Effector CD8-positive, alpha-beta T cell (primary cell): ENCODE measurements at places on chromosomes 5 and 9.

DNA sequence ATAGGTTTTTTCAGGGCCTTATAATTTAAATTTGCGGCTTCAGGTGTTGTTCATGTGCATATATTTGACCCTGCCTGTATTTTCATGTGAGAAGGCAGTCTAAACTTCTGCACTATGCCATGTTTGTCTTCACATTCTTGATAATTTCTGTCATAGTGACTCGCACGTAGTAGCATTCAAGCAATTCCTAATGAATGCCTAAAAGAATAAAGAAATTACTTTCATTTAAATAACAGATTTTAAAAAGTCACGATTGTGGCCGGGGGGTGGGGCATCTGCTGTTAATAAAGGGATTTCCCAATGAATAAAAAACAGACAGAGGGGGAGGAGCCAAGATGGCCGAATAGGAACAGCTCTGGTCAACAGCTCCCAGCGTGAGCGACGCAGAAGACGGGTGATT is 318.0 kb downstream of the ADAMTS6 start:
- no peak for DNase-seq

GRCh38 chr5:133455676-133456075 is 156.7 kb downstream of the FSTL4 start:
- no peak for DNase-seq

- no peak for DNase-seq
Measured at GRCh38 chr9:103277240-103277639, 282.1 kb downstream of the CYLC2 start.

GRCh38 chr5:130055572-130055971 is 151.3 kb downstream of the CHSY3 start:
- DNase-seq, result no peak

GRCh38 chr5:167608390-167609272 is 682.8 kb upstream of the WWC1 start:
- DNase-seq, result no peak

DNA sequence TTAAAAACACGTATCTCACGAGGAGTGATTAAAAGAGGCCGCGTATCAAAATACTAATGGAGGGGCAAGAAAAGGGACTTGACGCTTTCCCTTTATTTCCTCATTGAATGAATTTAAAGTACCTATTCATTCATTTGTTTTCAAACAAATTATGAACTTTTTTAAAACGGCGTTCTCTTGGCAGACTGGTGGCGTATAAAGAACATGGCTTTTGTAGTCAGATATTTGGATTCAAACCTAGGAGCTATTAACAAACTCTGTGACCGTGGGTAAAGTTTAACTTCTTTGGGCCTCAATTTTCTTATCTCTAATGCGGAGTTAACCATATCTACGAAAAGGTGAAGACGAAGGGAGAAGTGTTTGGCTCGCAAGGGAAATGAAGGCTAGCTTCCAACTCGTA is 876 bp downstream of the CAAP1 start:
- DNase-seq, result no peak

- DNase-seq, result no peak
Measured at GRCh38 chr9:36900136-36900855, 133.8 kb downstream of the PAX5 start.

DNA sequence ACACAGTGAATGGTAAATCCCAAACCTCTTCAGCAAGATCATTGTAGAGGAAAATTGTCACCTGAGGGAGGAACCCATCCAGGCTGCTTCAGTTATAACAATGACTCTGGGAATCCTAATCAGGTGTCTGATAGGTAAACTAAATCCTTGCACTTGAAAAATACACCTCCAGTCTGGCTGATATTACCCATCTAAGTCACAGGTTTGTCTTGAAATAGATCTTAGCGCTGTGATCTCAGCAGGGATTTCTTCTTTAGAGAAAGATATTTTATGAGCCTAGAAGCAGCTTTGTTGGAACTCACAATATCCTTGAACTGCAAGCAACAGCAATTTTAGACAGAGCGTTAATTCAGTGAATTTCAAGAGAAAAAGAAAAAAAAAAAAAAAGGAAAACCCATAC is 149.7 kb downstream of the SGCD start:
- no peak for DNase-seq

GRCh38 chr5:81749192-81749560 is 1.7 kb downstream of the SSBP2 start:
- DNase-seq, result no peak

GRCh38 chr5:178422400-178422775 is 167.8 kb downstream of the COL23A1 start:
- no peak for DNase-seq

- no peak for DNase-seq
Measured at GRCh38 chr9:22657713-22658112, 211.1 kb downstream of the DMRTA1 start.

- DNase-seq, result no peak
Measured at GRCh38 chr9:71628247-71628646, 140.1 kb downstream of the CEMIP2 start.

GRCh38 chr5:141430332-141431113 is at the start of gene PCDHGA12:
Gene PCDHGA12 (plus strand): TSS chr5:141430507. CDS start chr5:141430760, 253 bp downstream.
- DNase-seq, result no peak

DNA sequence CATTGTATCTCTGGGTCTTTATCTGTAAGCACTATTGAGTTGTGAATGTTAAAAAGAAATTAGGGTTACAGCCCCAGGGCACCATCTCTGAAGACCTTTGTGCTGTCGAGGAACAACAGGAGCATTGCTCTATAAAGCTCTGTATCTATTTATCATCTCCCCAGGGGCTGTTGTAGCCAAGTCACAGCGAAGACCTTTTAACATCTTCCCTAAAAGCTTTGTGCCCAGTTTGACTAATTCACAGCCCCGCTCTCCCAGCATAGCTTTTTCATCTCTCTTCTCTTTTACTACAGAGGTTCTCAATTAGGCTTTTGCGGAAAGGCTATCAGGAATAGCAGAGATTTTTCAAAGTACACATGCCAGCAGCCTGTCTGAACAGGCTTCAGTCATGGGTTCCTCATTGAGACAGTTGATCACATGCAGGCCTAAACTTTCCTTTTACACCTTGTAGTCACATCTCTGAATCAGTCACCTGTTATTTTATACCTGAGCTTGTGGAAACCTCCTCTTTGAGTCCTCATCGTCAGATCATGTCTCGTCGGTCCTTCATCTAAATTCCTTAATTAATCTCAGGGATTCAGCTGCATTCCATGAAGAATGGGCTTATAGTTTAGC is 140.5 kb downstream of the NPR3 start:
- DNase-seq, result no peak

GRCh38 chr5:141105350-141105749 is 5.1 kb downstream of the PCDHB3 start:
- no peak for DNase-seq

- DNase-seq, result peak; percentile 54
Measured at GRCh38 chr9:137241490-137242268, 592 bp downstream of the TUBB4B start.

DNA sequence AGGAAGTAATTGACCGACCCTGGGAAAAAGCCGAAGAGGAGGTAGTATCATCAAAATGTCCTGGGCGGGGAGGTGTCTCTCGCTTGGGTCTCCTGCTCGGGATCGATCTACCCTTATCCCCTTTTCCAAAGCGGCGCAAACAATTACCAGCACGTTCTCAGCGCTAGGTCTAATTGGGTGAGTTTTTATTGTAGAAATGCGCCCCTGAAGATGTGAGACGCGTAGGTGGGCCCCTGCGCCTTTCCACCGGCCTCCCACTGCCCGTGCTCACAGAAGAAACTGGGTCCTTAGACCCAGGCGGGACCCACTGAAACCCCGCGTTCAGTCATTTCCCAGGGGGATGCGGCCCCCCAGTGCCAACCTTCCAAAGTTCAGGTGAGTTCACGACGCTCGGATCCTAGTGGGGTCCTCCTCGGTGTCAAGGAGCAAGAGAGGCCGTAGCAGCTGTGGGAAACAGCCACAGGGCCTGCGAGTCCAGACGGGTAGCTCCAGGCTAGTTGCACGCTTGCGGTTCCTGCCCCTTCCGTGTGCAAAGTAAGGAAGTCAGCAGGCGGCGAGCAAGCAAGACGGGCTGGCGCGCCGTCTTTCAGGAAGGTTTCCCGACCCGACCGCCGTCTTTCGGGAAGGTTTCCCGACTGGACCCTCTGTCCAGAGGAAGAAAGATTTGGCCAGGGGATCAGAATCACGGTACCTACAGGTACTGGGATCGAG is 1.5 kb downstream of the SMIM32 start:
- no peak for DNase-seq

GRCh38 chr5:108743319-108743718 is 4.4 kb upstream of the FER start:
- no peak for DNase-seq

GRCh38 chr9:12732971-12733370 is 39.8 kb downstream of the TYRP1 start:
- DNase-seq, result no peak

DNA sequence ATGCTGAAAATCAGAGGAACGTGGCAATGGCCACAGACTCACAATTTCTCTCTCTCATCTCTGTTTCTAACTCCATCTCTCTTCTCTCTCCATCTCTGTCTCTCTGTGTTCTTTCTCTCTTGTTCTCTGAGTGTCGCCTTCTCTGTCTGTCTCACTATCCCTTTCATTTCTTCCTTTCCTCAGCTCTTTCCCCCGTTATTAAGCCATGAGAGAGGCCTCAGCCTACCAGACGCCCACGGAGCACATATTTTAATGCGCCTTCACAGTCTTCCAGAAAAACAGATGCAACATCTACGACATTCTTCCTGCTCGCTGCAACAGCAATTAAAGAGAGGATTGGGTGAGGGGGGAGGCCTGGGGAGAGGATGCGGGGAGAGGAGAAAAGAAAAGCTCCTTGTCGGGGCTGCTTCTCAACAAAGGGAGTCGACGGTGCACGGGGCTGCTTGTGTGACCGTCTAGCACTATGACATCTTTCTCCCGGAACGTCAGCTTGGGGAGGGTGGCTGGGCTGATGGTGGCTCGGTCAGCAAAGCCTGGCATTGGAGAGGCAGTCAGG is 37.7 kb upstream of the NEURL1B start:
- DNase-seq, result no peak

DNA sequence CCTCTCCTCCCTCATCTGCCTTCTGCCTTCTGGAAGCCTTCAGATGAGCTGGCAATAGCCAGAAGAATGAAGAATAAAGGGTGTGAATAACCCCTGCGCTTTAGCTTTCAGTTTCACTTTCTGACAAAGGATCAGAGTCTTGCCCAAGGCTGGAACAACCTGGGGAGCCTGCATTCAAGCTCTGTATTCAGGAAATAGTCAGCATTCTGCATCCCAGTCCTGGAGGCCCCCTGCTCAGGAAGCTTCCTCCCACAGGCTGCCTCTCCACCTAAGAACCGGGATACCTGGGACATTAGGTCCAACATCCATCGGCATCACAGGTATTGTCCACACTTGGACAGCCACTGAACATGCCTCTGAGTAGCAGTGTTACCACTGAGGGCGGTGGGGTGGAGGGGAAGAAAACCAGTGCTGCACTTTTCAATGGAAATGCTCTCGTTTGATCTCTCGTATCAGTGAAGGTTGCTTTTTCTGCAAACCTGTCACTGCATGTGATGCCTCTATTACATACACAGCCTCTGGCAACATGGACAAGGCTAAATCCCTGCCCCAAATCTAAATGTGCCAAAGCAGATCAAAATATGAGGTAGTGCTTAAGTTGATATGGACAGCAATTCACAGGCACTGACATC is 39.8 kb upstream of the ACO1 start:
- DNase-seq, result no peak

DNA sequence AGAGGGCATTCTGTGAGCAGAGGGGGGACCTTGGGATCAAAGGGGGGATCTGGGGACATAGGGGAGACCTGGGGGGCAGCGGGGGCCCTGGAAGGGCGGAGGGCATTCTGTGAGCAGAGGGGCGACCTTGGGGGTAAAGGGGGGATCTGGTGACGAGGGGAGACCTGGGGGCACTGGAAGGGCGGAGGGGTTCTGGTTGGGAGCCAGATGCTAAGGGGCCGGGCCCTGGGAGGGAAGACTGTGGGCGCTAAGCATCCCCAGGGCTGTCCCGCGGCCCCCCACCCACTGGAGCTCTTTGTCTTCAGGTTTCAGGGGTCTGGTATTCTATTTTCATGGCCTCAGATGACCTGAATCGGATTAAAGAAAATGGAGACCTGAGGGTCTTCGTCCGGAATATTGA is 748 bp downstream of the LCN9 start:
- no peak for DNase-seq

DNA sequence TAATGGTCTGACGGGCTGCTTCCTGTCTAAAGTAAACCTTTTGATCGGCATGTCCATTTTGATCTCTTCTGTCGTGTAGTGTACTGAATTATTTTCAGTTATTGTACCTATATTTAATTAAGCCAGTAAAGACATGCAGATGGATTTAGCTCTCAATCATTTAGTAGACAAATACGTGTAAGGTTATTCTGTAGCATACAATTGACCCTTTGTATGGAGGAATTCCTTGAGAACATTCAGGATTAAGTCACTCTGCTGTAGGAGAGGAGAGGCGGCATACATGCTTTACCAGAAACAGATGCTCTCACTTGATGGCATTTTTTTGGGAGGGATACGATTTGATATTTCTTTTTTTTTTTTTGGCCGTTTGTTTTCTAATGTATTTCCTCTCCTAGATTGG is 141.0 kb downstream of the PBX3 start:
- DNase-seq, result no peak

- DNase-seq, result no peak
Measured at GRCh38 chr5:68778484-68778883, 315.3 kb upstream of the SLC30A5 start.

- DNase-seq, result no peak
Measured at GRCh38 chr9:89803403-89803802, 198.6 kb downstream of the GADD45G start.

DNA sequence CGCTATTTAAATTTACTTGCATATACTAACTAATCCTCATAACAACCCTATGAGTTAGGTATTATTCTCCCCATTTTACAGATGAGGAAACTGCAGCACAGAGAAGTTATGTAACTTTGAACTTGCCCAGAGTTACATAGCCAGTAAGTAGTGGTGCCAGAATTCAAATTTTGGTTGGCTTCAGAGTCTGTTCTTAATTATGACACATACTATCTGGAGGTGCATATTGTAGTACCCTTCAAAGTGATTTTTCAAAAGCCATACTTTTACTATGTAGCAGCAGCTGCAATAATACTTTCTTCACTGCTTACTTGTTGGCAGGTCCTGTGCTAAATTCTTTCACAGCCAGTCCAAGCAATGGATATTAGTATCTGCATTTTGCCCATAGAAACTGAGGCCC is 16.4 kb downstream of the MAN2A1 start:
- DNase-seq, result no peak

DNA sequence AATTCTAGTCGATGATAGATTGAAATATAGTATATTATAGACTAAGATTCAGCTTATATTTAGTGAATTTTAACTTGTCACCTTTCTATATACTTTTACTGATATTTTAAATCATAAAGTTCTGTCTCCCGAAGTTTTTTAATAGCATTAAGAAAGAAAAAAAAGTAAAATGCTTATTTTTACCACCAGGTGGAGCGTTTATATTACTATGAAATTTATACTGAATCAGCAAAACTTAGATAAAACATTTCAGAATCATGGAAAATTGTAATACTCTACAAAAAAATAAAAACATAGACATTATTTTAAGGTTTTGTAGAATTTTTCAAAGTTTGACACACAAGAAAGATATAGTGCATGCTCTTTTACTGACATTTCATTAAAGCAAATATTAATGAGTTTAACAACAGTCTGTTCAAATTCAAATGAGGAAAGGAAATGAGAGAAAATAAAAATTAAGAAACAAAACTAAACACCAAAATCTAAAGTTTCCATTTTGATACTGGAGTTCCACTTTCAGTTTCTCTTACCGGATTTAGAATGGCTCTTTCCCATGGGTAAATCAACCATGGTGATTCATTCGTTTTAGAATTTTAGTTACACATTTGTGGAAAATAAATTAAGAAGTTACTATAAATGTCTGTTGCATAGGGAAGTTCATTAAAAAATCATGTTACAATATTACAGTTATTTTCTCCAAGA is 1035.3 kb downstream of the CDH12 start:
- DNase-seq, result no peak
